ENCODE measurements at places on chromosomes 11 and 22.

DNA sequence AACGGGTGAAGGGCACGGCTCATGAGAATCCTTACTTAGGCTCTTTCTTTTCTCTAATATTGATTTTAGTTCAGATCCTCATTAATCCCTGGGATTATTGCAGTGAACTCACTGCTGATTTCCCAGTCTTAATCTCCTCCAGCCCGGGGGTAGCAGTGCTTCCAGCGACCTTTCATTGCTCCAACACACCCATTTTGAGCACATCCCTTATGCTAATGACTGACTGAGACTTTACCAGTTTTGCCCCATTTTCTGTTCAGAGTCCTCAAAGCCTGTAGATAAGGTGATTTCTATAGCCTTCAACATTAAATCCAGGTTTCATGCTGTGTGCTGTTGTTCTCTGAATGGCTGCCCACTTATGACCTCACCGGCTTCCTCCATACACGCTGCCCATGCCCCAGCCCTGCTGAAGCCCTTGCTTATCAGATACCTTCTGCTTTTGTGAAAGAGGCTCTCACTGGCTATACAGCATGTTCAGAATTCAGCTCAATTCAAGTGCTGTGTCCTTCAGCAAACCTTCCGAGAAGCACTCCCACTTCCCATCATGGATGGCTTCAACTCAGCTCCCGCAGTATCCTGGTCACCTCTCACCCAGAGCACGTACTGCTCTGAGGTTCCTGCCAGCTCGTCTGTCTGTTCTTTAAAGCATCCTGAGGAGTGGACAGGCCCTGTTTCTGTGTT, 49.0 kb downstream of the PPFIA1 start:
- DNase-seq, result no peak

GRCh38 chr11:99351624-99352023, 330.9 kb downstream of the CNTN5 start:
- DNase-seq, result no peak

GRCh38 chr11:5129457-5129877, 8.7 kb downstream of the OR52A5 start:
- no peak for DNase-seq

GRCh38 chr11:36090356-36091109, 146.7 kb downstream of the LDLRAD3 start:
- DNase-seq, result no peak

GRCh38 chr22:36977947-36978660, 41.1 kb downstream of the TST start:
- DNase-seq, result peak; percentile 77

- DNase-seq, result no peak
Measured at GRCh38 chr11:69219991-69220390, 64.3 kb downstream of the SMIM38 start.

GRCh38 chr11:47355283-47356128, 3.0 kb upstream of the MYBPC3 start:
- DNase-seq, result no peak

GRCh38 chr22:22144858-22145257, 99.7 kb upstream of the VPREB1 start:
- no peak for DNase-seq

DNA sequence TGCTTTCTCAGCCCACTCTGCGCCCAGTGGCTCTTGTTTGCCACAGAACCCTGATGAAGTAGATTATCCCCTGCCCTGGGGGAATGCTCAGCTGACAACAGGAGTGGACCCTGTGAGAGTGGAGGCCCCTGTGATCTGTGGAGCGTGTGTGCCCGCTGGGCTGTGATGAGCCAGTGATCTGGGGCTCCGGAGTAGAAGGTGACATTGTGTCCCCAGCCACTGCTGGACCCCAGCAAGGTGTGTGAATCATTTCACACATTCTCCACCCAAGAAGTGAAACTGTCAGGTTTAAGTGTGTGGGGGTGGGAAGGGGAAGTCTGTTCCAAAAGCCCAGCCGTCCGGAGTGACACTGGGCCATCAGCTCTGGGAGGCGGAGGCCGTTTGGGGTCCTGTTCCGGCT, 33.1 kb upstream of the GRAMD4 start:
- no peak for DNase-seq

DNA sequence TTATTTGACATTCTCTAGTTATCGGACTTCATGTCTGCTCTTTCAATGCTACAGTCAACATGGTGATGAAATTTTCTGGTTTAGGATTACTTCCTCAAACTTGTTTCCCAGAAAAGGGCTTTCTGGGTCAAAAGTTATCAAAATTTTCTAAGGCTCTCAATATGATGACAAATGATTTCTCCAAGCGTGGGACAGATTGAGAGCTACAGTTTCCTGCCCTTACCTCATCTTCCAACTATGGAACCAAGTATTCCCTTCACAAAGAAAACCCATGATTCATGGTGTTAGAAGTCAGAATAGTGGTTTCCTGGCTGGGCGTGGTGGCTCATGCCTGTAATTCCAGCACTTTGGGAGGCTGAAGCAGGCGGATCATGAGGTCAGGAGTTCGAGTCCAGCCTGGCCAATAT, 17.8 kb downstream of the MYO18B start:
- no peak for DNase-seq

DNA sequence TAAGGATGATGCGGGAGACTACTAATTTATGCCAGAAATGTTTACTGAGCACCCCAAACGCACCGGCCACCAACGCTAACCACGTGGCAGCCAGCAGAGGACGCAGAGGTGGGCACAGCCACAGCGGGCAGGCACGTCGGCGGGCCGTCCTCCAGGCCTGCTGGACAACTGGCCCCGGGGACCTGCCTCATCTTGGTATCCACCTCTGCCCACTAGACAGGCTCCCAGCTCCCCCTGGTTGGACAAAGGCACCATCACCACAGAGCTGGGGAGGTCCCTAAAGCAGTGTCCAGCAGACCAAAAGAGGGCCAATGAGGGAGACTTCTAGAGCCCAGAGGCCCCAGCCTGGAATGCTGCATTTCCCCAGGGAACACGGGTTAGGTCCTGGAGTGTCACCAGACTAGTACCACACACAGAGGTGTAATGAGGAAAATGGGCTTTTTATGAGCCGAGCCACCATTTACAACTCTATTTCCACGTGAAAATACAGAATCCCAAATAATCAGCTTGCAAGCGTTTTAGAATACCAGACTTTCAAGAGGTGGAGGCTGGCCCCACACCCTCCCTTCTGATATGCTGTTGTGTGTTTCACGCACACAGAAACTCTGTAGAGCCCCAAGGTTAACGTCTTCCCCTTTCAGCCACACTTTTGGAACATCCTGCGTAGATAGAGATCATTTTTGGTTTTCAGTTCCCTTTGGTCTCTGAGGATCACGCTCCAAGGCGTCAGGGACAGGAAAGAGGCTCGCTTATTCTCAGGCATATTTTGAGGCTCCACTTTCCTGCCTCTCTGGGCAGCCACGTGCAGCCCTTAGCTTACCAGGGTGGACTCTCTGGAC, 23.7 kb upstream of the BID start:
- no peak for DNase-seq

DNA sequence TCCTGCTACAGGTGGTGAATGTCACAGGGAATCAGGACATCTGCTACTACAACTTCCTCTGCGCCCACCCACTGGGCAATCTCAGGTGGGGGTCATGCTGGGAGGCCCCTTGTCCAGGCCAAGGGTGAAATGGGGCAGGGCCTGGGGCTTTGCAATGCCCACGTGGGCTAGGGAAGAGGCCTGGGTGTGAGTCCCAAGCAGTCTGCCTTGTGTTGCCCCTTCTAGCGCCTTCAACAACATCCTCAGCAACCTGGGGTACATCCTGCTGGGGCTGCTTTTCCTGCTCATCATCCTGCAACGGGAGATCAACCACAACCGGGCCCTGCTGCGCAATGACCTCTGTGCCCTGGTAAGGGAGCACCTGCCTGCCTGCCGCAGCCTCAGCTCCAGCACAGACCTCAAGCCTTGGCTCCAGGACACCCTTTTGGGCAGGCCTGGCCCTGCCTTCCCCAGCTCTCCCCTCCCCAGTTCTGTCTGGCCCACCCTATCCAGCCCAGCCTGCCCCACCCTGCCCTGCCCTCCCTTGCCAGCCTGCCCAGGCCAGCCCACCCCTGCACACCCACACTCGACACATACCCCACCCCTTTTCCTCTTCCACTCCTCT, 9.1 kb upstream of the TAGLN start:
- DNase-seq, result no peak

- DNase-seq, result no peak
Measured at GRCh38 chr11:74171997-74172396, 908 bp downstream of the PPME1 start.

DNA sequence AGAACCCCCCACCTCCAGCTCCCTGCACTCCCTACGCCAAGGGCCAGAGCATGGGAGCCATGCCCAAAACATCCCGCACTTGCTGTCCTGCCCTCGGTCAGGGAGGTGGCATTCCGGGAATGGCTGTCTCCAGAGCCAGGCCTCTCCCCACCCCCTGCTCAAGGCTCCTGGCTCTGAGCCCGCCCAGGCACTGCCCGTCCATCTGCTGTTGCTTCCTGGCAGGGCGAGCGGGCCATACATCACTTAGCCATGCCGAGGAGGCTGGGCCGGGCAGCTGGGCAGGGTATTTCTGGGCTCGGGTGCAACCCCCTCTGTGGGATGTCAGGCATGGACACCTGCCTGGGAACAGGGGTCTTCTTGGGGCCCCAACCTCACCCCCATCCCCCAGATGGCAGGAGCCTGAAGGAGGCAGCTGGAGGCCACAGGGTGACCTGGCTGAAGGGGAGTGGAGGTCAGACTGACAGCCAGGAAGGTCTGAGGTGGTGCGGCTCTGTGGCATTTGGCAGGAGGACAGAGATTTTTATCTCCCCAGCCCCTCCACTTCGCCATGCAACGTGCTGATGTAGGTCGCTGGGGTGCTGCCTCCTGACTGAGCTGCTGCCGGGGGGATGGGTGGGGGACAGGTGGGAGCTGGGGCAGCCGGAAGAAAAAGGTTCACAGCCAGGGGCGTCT, 8.7 kb upstream of the CABP7 start:
- no peak for DNase-seq

- DNase-seq, result no peak
Measured at GRCh38 chr11:19892387-19892786, 179.8 kb downstream of the NAV2 start.

- DNase-seq, result no peak
Measured at GRCh38 chr11:85755285-85755684, 55.7 kb downstream of the SYTL2 start.

- DNase-seq, result no peak
Measured at GRCh38 chr22:50011447-50012210, 936 bp downstream of the IL17REL start.

DNA sequence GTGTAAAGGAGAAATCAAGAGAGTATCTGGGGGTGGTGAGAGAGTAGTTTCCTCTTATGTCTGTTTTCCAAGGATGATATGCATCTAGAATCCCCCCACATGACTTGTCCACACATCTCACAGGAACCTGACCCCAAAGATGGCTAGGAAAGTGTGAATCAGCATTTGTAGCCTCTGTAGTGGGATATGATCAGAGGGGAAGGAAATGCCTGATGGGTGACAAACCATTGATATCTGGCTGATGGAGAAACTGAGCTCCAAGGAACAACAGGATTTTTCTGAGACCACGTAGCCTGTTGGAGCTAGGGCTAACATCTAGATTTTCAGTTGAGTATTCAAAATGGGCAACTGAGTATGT, 369.4 kb downstream of the DDX10 start:
- no peak for DNase-seq

DNA sequence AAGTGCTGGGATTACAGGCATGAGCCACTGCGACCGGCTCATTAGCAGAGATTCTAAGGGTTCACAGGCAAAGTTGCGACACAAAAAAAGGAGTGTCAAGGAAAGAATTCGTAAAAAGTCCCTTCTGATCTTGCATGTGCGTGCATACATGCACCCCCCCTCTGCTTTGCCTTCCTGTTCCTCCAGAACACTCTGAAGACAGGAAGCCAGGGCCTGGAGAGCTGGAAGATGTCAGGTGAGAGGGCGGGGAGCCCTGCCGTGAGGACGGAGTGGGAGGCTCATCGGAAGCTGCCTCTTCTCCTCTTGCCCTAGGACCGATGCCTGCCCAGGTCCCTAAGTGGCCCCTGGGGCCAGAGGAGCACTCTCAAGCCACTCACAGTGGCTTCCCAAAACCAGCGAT, 89.1 kb downstream of the LARGE1 start:
- DNase-seq, result no peak

GRCh38 chr11:108239076-108239475, 16.2 kb downstream of the ATM start:
- DNase-seq, result no peak

GRCh38 chr11:108558222-108558621, 35.3 kb downstream of the EXPH5 start:
- DNase-seq, result no peak

DNA sequence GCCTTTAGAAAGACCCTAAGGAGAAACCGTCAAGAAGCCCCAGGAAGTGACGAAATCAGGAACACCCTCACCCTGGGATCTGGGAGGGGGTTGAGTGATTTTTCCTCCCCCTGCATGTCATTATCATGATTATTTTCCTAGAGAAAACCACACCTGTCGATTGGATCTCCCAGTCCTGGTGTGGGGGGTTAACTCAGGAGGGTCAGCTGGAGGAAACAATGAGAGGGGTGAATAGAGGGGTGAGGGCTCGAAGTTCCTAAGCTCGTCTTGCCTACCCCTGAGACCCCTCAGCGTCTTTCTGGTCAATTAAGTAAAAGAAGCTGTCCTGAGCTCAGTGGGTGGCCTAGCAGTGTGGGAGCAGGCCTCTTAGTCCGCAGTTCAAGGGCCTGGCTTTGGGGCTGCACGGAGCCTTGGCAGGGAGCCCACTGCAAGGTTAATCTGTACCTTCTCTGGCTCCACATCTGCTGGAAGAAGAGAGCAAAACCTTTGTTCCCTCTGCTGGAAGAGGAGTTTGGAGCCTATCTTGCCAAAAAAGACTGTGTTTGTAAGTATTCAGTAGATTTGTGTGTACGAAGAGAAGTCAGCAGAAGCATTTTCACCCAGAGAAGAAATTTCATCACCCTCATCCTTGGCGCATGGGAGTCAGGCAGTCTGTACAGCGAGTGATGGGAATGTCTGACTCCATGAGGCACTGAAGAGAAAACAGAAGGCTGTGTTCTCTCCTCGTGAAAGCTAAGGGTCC, 34.2 kb upstream of the FTH1 start:
- no peak for DNase-seq

DNA sequence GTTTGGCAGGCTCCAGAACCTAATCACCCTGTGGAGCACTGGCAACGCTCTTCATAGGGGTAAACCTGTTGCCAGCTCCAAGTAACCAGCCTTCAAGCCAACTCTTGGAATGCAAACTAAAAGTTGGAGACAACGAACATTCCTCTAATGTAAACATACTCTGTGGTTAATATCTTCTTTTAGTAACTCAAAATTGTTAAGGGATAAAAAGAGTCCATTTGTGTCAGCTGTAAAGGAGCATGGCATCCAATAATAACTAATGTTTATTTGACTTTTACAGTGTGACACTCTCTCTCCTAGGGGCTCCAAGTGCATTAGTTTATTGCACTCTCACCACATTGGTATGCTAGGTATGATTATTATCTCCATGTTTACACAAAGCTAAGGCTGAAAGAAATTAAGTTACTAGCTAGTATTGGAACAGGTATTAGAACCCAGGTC, 31.0 kb upstream of the AMOTL1 start:
- DNase-seq, result no peak

GRCh38 chr22:46049726-46050450, 72.9 kb upstream of the WNT7B start:
- no peak for DNase-seq

- peak; percentile 6 for DNase-seq
Measured at GRCh38 chr22:23402275-23403151, 177.6 kb downstream of the IGLL1 start.

Measured in stimulated activated CD8-positive, alpha-beta memory T cell treated with anti-CD3 and anti-CD28 coated beads, Interleukin-2, amount 100 ng/mL, for 1 hour (primary cell).